MM.1S (cell line): ENCODE measurements at places on chromosomes 6 and 20.

DNA sequence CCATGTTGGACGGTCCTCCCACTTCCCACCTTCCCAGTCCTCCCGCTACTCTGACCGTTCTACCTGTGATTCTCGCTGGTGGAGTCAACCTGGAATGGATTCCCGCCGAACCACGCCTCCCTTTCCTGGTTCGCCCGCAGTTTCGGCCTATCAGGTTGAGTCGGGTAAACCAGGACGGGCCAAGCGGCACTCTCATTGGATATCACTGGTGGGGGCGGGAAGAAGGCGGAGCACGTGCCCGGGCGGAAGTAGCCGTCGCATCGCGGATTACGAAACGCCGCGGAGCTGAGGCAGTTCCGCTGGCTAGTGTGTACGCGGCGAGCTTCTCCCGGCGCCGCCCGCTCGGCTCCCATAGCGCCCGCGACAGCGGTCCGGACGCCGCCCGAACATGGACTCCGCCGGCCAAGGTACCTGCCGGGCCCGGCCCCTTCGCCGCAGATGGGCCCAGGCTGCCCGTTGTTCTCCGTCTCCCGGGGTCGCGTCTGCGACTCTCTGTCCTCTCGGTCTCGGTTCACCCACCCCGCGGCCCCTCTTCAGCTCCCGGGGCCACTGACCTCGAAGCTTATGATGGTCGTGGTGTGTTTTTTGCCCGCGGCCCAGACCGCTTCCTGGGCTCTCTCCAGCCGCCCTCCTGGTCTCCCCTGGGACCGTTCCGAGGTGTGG lies at the start of gene TPD52L2:
TPD52L2 (plus strand) TSS at position 293 of the 663 bp plus-strand sequence; CDS start at position 389, 96 bp downstream.
- DNase-seq = peak; percentile 98

GRCh38 chr6:74368746-74369145 lies 672.7 kb downstream of the CD109 start:
- no peak for DNase-seq

GRCh38 chr6:36337814-36338213 lies 1.1 kb upstream of the BNIP5 start:
- DNase-seq = no peak

- peak; percentile 61 for DNase-seq
These were observed 1.7 kb upstream of the GMPR start for GRCh38 chr6:16236631-16237199.

- no peak for DNase-seq
These were observed 241.7 kb downstream of the CDKAL1 start for GRCh38 chr6:20775981-20776380.

- no peak for DNase-seq
These were observed 30.7 kb upstream of the RIN2 start for GRCh38 chr20:19727251-19727847.

GRCh38 chr6:154380741-154381140 lies 24.1 kb upstream of the IPCEF1 start:
- DNase-seq = no peak

DNA sequence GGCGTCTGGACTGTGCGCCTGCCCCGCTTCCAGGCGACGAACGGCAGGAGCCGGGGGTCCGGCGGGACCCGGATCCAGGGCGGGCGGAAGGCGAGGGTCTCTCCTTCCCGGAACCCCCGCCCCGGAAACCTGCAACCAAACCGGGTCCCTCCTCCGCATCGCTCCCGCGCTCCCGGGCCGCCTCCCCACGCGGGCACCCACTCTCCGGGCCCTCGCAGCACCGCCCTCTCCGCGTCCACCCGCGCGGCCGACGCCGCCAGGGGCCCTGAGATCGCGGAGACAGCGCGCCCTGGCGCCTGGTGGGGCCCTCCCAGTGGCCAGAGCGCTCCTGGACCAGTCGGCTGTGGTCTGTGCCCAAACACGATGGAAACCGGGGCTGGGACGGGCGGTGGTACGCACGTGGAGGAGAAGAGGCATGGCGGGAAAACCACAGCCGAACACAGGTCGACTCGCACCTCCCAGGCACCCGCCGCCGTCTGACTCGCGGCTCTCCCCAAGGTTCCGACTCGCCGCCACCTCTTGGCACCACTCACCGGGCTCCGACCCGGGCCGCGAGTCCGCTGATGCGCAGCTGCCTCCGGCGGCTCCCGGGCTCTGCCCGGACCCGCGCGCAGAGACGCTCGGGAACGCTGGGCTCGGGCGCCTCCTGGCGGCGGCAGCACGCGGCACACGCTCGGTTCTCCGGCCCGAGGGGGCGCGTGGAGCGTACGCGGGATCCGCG lies 7.9 kb downstream of the NKX2-2 start:
- DNase-seq = peak; percentile 66

DNA sequence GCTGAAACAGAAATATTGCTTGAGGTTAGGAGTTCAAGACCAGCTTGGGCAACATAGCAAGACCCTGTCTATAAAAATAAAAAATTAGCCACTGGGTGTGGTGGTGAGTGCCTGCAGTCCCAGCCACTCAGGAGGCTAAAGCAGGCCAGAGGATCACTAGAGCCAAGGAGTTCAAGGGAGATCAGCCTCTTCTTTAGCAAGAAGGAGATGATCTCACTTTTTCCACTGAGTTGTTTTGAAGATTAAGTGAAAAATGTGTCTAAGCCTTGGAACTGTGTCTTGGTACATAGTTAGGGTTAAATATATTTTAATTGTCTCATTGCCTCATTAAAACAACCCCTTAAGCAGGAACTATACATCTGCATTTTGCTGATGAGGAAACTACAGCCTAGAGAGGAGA lies 279.0 kb upstream of the ZFP64 start:
- no peak for DNase-seq

DNA sequence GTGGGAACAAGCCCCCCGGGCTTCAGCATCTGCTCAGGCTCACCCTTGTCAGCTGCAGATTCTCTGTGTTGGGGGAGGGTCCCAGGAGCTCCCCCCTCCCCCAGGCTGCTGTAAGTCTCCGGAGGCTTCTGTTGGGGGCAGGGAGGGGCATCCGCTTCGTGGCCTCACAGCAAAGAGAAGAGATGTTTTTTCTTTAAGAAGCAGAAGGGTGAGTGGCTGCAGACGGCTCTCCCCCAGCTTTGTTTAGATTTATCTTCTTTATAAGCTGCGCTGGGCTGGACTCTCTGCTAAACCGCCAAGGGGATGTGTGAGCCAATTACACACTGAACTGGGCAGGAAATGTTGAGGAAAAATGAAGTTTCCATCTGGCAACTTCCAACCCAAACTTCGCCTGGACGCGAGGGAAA lies 48.7 kb upstream of the GATA5 start:
- DNase-seq = no peak

- DNase-seq = no peak
These were observed 74.2 kb downstream of the CD164 start for GRCh38 chr6:109308018-109308492.

DNA sequence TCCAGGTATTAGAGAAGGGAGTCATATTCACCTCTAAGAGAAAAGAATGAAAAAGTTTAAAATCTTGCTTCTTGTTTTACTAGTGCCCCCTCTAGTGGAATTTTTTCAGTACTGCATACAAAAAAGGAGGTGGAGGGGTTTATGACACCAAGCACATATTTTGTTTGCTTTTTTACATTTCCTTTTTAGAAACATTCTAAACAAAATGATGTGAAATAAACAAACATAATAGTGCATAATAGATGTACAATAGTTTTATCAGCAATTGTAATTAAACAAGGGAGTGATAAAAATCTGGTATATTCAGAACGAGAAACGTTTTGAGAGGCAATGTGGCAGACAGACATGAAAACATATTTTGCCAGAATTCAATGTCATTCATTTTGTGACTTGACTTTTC lies 111.0 kb upstream of the TFAP2D start:
- DNase-seq = peak; percentile 19

DNA sequence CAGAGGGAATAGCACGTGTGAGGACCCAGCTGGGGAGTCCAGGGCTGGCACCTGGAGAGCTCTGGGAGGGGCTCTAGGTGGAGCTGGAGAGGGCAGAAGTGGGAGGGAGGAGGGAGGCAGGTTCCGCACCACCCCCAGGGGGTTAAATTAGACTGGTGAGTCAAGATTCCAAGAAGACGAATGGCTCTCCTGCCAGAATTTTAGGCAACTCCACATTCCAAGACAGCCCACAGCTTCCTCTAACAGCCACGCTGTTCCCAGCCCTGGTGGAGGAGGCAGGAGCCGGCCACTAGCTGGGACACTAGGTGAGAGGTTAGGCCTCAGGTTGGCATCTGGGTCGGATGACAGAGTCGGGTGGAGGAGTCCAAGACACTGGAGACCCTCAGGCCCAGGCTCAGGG lies 60.2 kb downstream of the TFAP2C start:
- no peak for DNase-seq

GRCh38 chr20:12717061-12717460 lies 291.7 kb upstream of the SPTLC3 start:
- DNase-seq = no peak

DNA sequence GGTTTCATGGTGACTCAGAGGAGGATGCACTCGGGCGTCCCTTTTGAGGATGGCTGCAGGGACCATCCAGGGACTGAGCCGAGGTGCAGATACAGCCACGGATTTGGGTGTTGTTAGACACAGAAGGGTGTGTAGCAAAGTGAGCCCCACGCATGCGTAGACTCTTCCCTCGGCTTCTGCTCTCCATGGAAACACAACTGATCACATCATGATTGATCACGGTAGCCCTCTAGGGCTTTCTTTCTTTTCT lies 606 bp upstream of the ULBP1 start:
- DNase-seq = no peak

DNA sequence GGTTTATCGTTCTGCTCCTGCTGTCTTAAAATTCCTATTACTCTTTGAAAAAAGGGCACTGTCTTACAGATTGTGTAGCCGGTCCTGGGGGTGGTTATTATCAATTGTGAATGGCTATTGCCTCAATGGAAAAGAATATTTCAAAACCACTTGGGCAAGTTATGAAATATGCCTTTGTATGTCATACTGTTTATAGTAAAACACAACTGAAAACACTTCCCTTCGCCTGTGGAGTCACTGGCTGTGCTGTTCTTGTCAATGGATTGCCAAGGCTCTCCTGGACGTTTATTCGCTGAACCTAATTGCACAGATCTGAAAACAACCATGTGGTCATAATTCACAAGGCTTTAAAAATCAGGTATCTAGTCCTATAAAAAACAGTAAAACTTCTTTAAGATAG lies 47.8 kb upstream of the TAGAP start:
- no peak for DNase-seq

GRCh38 chr6:16704401-16705045 lies 56.7 kb downstream of the ATXN1 start:
- no peak for DNase-seq

GRCh38 chr6:47698342-47698787 lies at the start of gene ADGRF4:
TSS of gene ADGRF4 (plus strand) at chr6:47698580. CDS start at chr6:47707246, 8,666 bp downstream.
- DNase-seq = no peak

GRCh38 chr6:127420556-127420955 lies 38.6 kb downstream of the KIAA0408 start:
- peak; percentile 91 for DNase-seq

- no peak for DNase-seq
These were observed 34.7 kb downstream of the TFEB start for GRCh38 chr6:41700463-41701347.

- DNase-seq = no peak
These were observed 39.7 kb upstream of the CCDC167 start for GRCh38 chr6:37539171-37540028.

DNA sequence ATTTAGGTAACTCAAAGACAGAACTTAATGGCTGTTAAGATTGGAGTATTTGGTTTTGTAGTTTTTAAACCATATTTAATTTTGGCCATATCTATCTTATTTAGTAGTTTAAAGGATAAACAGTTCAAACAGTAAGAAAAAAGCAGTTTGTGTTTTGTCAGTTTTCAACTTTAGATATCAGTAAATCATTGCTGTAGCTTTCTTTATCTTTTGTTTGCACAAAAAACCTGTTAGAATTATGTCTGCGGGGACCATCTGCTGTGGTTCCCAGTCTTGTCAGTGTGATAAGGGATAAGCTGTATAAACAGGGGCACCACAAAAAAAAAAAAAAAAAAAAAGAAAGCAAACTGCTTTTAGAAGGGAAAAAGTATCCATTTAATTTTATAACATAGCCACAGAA lies 40.9 kb downstream of the CDKAL1 start:
- DNase-seq = no peak

- no peak for DNase-seq
These were observed 599.5 kb upstream of the NRSN1 start for GRCh38 chr6:23526526-23526925.

GRCh38 chr6:34062815-34063214 lies 83.1 kb downstream of the GRM4 start:
- DNase-seq = no peak

GRCh38 chr20:19880256-19881079 lies 122.4 kb downstream of the RIN2 start:
- no peak for DNase-seq

GRCh38 chr6:52317841-52318581 lies 33.5 kb upstream of the MCM3 start:
- DNase-seq = no peak

DNA sequence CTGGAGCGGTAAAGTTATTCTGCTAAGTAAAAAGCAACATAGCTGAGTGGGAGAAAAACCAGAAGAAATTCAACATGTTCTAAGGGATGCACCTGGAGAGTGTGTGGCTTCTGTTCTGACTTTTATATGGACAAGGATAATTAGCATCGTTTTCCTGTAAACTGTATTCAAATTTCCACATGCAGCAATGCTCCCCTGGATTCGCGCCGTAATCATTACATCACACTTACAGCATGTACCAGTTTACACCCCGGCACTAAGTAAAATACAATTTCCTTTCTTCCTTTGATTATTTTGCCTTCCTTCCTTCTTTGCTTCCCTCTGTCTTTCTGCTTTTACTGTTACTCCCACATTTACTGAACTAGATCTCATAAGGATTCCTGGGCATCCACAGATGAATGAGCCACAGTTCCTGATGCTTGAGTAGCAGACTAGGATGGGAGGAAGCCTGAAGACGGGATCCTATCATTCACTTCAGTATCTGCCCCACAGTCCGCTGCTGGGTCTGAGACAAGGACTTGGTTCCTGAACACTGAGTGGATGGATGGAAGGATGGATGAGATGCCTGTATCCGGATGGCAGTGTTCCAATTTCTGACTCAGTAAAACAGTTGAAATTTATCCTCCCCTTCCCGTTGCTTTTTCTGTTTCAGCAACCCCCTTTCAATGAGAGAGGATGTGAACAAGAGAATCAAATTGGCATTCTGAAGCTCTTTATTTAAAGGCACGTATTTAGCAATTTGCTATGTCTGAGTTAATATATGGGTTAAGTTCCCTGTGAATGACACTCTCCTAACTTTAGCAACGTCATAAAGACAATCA lies 174.6 kb downstream of the GJA10 start:
- DNase-seq = no peak

DNA sequence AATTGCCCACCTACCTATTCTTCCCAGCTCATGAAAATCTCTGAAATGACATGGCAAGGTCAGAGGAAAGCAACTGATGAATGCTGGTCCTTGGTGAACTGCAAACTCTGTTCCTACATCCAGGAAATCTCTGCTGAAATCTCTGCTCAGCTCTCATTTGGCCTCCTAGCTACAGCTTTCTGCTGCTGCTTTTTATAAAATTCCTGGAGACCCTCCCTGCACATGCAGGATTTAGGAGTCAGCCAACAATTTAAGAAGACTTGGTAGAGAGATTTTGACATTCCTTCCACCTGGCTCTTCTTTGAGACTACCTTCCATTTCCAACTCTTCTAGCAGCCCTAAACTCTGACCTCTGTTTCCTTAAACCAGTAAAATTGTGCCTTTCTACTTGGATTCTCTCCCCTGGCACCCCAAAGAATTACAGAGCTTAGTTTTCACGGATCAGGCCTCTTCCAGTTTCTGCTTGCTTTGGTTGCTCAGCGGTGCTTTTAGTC lies 55.5 kb downstream of the PDE7B start:
- no peak for DNase-seq

GRCh38 chr20:62483613-62484458 lies 8.0 kb upstream of the GATA5 start:
- no peak for DNase-seq
